ENCODE measurements at places on chromosomes 6 and 20.

DNA sequence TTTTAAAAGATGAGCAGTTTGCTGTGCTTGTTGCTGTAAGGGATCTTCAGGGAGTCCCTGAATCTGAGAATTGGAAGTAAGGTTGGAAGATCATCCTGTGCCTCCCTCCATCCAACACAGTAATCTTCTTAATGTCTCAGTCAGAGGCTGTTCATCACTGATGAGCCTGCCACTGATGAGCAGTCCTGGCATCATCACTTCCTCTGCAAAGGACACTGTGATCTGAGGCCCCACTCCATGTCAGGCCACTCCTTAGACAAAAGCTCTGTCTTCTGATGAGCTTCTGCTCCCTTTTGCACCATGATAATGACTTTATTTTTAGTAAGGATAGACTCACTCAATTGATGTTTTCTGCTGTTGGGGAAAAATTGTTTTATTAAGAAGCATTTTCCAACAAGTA, 121.0 kb downstream of the UST start:
- no peak for DNase-seq

DNA sequence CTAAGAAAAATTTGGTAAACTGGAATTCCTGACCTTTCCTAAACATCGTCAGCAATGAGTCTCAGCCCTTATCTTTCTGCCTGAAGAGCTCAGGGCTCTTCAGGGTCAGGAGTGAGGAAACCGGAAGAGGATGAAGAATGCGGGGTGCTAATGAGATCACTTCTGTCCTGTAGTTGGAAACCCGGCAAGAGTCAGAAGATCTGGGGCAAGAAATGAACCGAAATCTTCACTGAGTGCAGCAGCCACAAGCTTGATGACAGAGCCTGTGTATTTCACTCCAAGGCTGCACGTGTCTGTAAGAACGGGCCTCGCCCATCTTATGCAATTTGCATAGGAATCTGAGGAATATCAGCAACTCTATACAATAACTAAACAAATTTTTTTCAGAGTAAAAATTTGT, 60.4 kb upstream of the QKI start:
- DNase-seq = no peak

DNA sequence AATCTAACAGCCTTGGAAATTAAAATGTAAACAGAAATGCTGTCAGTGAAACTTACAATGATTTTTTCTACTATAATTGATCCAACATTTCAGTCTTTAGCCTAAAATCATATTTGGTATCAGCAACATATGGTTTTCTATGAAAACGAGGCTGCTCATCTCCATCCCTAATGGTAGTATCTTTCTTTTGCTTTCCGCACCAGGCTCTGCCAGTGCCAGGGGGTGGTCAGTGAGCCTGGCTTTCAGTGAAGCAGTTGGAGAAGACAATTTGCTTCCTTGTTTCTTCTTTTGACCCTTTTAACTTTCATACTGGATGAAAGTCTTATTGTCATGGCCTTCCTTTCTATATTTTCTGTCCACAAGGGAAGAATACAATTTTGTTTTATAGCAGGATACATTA, 258.4 kb downstream of the ARID1B start:
- DNase-seq = no peak

DNA sequence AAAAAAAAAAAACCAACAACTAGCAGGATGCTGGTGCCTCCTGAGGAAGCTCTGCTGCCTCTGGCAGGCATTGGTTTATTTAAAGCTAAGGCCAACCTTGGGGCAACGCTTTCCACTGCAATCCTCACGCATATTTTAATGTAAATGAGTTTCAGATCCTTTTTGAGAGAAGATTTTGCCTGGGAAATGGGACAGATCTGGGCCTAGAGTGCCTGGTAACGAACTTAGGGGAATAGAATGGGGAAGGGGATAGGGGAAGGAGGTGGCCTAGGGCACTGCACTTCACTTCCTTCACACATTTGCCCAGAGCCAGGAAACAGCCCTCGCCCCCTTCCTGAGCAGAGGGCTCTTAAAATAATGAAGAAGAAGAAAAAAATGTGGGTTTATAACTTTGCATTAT, 132.7 kb upstream of the TMEM170B start:
- DNase-seq = no peak

DNA sequence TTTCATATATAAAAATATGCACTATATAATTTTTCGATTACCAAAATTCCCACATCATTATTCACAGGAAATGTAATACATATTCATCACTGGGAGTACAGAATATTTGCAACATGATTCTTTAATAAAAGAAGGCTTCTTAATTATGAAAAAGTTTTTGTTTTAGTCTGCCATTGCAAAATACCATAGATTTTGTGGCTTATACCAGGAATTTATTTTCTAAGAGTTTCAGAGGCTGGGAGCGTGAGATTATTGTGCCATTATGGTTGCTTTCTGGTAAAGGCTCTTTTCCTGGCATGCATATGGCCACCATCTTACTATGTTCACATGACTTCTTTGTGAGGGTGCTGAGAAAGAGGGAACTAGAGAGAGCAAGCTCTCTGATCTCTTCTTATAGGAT, 306.9 kb upstream of the ADGRB3 start:
- no peak for DNase-seq

- no peak for DNase-seq
Observed at GRCh38 chr6:131852200-131852599, 44.4 kb downstream of the ENPP1 start.

DNA sequence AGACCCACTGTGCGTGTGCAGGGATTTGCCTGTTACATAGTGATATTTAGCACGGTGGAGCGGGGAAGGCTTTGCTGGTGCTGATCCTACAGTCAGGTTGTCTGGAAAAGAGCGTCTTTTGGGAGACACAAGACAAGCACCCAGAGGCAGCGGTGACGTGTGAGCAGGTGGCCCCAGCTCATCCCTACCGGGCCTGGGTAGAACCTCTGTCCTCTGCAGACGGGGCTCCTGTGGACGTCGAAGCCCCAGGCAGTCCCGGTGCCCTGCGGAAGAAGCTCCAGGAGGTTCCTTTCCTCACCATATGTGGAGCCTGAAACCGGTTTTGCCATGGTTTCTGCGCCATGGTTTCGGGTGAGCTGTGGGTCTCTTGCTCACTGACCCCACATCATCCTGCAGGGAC, 68.9 kb upstream of the AFDN start:
- no peak for DNase-seq

- no peak for DNase-seq
Observed at GRCh38 chr6:32424589-32425300, 14.9 kb upstream of the HLA-DRA start.

- DNase-seq = no peak
Observed at GRCh38 chr20:47642624-47643023, 140.9 kb downstream of the NCOA3 start.

- peak; percentile 58 for DNase-seq
Observed at GRCh38 chr6:43773050-43773979, 3.3 kb downstream of the VEGFA start.

DNA sequence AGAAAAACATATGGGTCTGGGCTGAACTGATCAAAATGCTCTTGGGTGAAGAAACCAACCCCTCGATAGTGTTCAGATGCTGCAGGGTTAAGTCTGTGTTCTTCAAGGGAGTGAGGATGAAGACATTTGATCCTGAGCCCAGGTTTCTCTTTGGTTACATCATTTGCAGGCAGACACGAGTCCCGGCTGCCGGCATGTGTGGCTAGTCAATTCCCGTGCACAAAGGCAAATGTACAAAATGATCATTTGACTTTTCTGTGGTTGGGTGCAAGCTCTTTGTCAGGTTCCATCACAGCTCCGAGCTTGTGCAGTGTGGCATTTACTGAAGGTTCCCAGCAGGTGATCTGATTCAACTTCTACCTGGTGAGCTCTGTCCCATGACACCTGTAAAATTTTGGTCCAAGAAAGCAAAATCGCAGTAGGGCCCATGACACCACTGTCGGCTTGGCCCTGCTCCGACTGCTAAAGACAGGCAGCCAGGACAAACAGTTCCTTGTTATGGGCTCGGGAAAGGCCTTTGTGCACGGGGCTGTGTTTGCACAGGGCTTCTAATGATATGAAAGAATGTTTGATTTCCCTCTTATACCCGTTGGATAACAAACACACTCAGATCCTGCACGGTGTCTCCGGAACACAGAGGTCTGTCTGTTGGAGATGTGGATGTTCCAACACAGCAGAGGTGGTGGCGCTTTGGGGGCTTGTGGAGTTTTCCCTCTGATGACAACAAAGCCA, 46.9 kb downstream of the GJA10 start:
- peak; percentile 32 for DNase-seq

DNA sequence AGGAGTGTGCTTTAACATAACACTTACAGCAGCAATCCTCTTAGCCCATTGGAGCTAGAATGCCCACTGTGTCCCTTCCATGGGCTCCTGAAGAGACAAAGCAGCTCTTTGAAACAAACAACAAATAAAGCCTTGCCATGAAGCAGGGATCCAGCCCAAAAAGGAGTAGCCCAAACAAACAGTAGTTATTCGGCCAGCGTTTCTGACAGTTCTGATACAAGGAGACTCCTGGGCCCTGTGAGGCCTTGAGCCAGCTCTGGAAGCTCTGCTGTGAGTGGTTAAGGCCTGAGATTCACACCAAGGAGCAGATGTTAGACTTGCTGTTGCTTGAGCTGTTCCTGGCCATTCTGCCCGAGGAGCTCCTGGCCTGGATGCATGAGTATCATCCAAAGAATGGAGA, 16.9 kb upstream of the ZSCAN16 start:
- DNase-seq = no peak

GRCh38 chr6:113809826-113810225, 47.3 kb upstream of the MARCKS start:
- DNase-seq = no peak

- no peak for DNase-seq
Observed at GRCh38 chr6:71488186-71488585, 199.6 kb downstream of the OGFRL1 start.

DNA sequence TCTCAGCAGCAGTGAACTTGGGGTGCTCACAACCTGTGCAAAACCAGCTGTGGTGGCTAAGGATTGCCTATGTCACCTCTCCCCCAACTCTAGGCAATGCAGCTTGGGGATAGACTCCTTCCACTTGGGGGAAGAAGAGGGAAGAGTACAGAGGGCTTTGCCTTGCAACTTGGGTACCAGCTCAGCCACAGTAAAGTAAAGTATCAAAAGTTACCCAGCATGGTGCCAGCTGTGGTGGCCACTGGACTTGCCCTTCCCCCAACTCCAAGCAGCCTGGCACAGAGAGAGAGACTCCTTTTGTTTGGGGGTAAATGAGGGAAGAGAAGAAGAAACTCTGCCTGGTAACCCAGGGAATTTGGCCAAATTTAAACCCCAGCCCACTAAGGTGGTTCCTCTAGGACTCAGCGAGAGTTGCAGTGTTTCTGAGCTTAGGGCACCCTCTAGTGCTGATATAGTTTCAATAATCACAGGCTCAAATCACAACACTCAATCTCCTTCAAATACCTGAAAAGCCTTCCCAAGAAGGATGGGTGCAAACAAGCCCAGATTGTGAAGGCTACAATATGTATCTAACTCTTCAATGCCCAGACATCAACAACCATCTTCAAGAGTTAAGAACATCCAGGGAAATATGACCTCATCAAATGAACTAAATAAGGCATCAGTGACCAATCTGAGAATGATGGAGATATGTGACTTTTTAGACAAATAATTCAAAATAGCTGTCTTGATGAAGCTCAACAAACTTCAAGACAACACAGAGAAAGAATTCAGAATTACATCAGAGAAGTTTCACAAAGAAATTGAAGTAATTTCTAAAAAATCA, 7.6 kb upstream of the DEFB129 start:
- DNase-seq = no peak

DNA sequence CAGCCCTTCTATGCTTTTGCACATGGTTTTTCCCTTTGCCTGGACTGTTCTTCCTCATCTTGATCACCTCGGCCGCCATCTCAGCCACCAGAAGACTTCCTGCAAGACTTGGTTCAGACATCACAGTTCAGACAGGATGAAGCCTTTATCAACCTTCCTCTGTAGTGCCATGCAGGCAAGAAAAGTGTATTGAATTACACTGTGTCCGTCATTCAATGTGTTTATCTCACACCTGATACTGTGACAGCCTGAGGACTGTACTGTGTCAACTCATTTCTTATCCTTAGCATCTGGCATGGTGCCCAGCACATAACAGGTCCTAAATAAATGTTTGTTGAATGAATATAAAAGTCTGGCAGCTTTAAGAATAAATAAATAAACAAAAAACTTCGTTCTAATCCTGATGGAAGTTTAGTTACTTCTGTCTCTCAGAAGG, 133.3 kb upstream of the MAN1A1 start:
- no peak for DNase-seq

DNA sequence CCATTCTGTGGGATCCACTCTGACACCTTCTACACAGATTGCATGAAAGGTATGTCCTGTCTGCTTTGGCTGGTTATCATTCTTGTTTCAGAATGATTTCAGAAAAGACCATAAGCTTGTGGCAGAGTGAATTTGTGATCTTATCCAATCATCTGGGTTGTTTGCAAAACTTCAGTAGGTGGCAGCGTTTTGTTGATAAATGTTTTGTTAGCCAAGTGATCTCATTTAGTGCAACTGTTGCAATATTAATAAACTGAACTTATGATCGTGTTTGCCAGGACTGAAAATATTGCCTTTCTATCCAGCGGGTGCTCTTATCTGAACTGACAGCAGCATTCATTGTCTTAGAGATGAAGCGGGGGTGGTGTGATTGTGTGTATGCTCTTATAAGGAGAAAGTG, 613.2 kb upstream of the NOX3 start:
- DNase-seq = no peak

DNA sequence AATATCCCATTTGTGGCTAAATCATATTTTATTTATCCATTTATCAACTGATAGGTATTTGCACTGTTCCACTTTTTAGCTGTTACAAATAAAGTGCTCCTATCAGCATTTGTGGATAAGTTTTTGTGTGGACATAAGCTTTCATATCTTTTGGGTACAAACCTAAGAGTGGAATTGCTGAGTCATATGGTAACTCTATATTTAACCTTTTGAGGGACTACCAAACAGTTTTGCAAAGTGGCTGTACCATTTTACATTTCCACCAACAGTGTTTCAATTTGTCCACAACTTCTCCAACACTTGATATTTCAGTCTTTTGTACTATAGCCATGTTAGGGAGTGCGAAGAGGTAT, 23.6 kb upstream of the ECHDC1 start:
- no peak for DNase-seq

DNA sequence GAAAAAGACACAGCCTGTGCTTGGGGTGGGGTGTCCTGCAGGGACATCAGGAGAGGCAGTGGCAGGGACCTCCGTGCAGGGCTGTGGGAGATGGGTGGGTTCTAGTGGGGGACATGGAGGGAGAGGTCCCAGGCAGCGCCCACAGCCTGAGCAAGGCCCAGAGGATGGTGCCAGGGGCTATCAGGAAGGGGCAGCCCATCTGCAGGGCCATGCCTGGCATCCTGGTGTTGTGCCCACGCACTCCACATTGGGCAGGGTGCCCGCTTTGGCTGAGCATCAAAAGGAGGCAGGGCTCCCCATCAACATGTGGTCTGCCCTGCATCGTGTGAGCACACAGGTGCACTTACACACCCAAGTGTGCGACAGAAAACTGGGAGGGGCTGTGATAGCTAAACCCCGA, 184.3 kb upstream of the SNX9 start:
- no peak for DNase-seq
